ENCODE measurements at places on chromosomes 1 and 21. TPM values are rescaled to one million over a fixed set of nuclear protein-coding genes. Genes with fewer than 3 reads are reported as not detected.

C1QTNF12 gene
- 0.28 TPM for total RNA-seq

TIMM17A gene
- 34.5 TPM for total RNA-seq

DNA sequence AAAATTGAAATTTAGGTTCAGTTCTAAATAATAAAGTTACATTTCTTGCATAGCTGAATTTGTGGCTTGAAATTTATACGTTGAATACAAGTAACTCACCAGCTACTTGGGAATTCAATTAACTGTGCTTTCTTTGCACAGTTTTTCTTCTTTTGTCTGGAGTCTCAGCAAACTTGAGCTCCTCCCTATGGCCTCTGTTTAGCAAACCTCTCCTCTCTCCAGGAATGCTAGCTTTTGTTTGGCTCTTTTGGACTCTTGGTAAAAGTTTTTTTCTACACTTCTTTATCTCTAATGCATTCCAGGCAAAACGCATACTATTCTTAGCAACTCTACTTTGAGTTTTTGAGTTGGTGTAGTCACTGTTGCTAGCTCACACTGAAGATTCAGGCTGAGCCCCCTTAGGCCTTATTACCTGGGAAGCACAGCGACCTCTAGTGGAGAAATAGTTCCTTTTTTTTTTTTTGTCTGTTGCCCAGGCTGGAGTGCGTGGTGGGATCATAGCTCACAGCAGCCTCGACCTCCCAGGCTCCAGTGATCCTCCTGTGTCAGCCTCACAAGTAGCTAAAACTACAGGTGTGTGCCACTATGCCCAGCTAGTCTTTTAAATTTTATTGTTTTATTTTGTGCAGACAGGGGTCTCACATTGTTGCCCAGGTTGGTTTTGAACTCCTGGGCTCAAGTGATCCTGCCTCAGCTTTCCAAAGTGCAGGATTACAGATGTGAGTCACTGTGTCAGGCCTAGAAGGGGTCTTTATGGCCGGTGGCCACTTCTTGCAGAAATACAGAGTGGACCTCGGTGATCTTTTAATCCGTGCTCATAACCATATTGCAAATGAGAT is 61.7 kb downstream of the CASQ2 start:
- H3K36me3 ChIP-seq = no peaks in the 10 kb centered on the region
- peak overlapping the region; percentile 66 for H3K27ac ChIP-seq
- H3K4me1 ChIP-seq = peaks cover 22% of the 10 kb centered on the region
- no peaks in the 10 kb centered on the region for H3K27me3 ChIP-seq

DNA sequence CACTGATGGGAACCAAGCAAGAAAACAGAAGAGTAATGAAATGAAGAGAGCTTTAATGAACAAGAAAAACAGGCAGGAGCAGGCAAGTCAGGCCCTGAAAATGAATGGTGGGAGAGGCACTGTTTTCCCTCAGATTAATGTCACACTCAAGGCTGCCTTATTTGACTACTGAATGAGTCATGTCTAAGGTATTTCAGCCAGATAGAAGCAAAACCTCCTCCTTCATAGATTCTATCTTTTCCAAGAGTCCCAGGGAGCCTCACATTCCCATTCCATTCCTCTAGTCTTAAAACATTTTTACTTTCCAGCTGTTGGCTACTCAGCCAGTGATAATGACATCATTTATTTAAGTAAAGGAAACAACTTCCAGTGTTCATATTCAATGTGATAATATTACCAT is 228.4 kb upstream of the NRIP1 start:
- DNase-seq = no peak
- peaks cover 8% of the 10 kb centered on the region for H3K4me1 ChIP-seq
- H3K36me3 ChIP-seq = no peaks in the 10 kb centered on the region
- H3K27me3 ChIP-seq = no peaks in the 10 kb centered on the region

DNA sequence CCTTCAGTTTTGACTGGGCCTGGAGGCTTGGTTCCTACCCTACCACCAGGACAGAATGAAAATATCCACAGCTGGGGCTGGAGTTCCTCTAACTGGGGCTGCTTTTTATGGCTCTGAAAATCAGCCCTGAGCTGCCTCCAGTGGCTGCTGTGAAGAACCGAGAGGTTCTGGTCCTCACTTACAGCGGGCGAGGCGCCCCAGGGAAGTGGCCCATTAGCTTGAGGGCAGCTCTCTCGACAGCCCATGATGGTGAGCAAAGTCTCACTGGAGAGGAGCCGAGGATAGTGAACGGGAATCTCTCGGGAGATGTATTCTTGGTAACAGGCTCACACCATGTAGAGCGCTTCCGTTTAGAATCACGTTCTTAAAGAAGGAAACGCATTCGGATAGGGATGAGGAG is 459.7 kb downstream of the KIF26B start:
- H3K27ac ChIP-seq = no peak overlapping the region
- H3K4me1 ChIP-seq = peaks cover 9% of the 10 kb centered on the region
- no peaks in the 10 kb centered on the region for H3K27me3 ChIP-seq
- no peak overlapping the region for H3K4me3 ChIP-seq
- H3K36me3 ChIP-seq = no peaks in the 10 kb centered on the region

DNA sequence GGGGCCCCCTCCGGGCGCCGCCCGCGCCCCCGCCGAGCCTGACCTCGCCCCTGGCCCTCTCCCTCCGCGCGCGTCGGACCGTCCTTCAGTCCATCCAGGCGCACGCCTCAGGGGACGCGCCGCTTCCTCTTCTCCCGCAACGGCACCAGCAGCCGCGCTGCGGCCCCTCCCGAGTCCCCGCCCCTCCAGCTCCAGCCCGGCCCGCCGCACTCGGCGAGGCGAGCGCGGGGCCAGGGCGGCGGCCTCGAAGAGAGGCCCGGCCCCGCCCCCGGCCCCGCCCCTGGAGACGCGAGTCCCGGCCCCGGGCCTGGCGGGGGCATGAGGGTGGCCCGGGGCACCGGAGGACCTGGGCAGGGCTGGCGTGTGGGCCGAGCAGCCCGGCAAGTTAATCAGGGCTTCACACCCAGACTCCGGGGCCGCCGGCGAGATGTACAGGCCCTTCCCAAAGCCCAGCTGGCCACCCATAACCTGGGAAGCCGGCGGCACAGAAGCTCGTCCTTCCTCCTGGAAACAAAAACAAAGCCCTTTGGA is at the start of gene IGSF3:
IGSF3 (minus strand) TSS at position 159 of the 531 bp plus-strand sequence. CDS start 1,407 bp downstream, outside the sequence.
- DNase-seq = peak; percentile 93
- H3K36me3 ChIP-seq = no peaks in the 10 kb centered on the region
- peaks cover 37% of the 10 kb centered on the region for H3K4me1 ChIP-seq
- H3K27ac ChIP-seq = no peak within 1 kb of the TSS
- H3K27me3 ChIP-seq = peaks cover 13% of the 10 kb centered on the region

- peaks cover 15% of the 10 kb centered on the region for H3K4me1 ChIP-seq
- peaks cover 57% of the 10 kb centered on the region for H3K27me3 ChIP-seq
- H3K27ac ChIP-seq = no peak overlapping the region
Observed at GRCh38 chr1:40315795-40316594, 1.1 kb downstream of the COL9A2 start.

- no peaks in the 10 kb centered on the region for H3K36me3 ChIP-seq
- H3K27me3 ChIP-seq = no peaks in the 10 kb centered on the region
- peaks cover 4% of the 10 kb centered on the region for H3K4me1 ChIP-seq
- DNase-seq = no peak
- no peak overlapping the region for H3K27ac ChIP-seq
Observed at GRCh38 chr1:117561071-117561470, 44.8 kb upstream of the TENT5C start.

- H3K27me3 ChIP-seq = no peaks in the 10 kb centered on the region
- no peak overlapping the region for H3K27ac ChIP-seq
- DNase-seq = peak; percentile 57
- H3K36me3 ChIP-seq = no peaks in the 10 kb centered on the region
- H3K4me1 ChIP-seq = no peaks in the 10 kb centered on the region
Observed at GRCh38 chr1:165659581-165659895, 28.5 kb downstream of the MGST3 start.

All from neural progenitor cell (in vitro differentiated cells).